ENCODE measurements at places on chromosomes 1 and 21. TPM values are rescaled to one million over a fixed set of nuclear protein-coding genes. Genes with fewer than 3 reads are reported as not detected.

The CYP4Z1 gene
- not detected for total RNA-seq

The KHDC4 gene
- total RNA-seq: 69.9 TPM

The DYNLT5 gene
- 1.6 TPM for total RNA-seq

GRCh38 chr1:199272628-199273086, 633.8 kb downstream of the PTPRC start:
- H3K4me1 ChIP-seq: peaks cover 11% of the 10 kb centered on the region
- H3K27ac ChIP-seq: no peak overlapping the region

- peaks cover 39% of the 10 kb centered on the region for H3K4me1 ChIP-seq
- no peaks in the 10 kb centered on the region for H3K27me3 ChIP-seq
- H3K4me3 ChIP-seq: no peak overlapping the region
- H3K36me3 ChIP-seq: no peaks in the 10 kb centered on the region
- DNase-seq: no peak
These were observed 38.2 kb downstream of the L1TD1 start for GRCh38 chr1:62232871-62233278.

- no peaks in the 10 kb centered on the region for H3K4me1 ChIP-seq
- no peaks in the 10 kb centered on the region for H3K36me3 ChIP-seq
- no peak overlapping the region for H3K27ac ChIP-seq
- no peak for DNase-seq
- H3K4me3 ChIP-seq: no peak overlapping the region
These were observed 948.4 kb downstream of the MRPL39 start for GRCh38 chr21:24658926-24659325.

- H3K27me3 ChIP-seq: no peaks in the 10 kb centered on the region
- H3K4me1 ChIP-seq: peaks cover 57% of the 10 kb centered on the region
- H3K27ac ChIP-seq: no peak overlapping the region
These were observed 31.6 kb downstream of the SMYD2 start for GRCh38 chr1:214312530-214313051.

GRCh38 chr1:219210067-219210466, 36.4 kb downstream of the LYPLAL1 start:
- H3K4me1 ChIP-seq: peaks cover 11% of the 10 kb centered on the region
- H3K27ac ChIP-seq: no peak overlapping the region
- peaks cover 3% of the 10 kb centered on the region for H3K36me3 ChIP-seq
- H3K4me3 ChIP-seq: no peak overlapping the region
- H3K27me3 ChIP-seq: no peaks in the 10 kb centered on the region

GRCh38 chr1:226549094-226549936, 751 bp downstream of the STUM start:
- no peak for DNase-seq
- H3K27ac ChIP-seq: no peak overlapping the region
- H3K4me1 ChIP-seq: peaks cover 12% of the 10 kb centered on the region
- H3K4me3 ChIP-seq: peak overlapping the region; percentile 65
- peaks cover 65% of the 10 kb centered on the region for H3K27me3 ChIP-seq

DNA sequence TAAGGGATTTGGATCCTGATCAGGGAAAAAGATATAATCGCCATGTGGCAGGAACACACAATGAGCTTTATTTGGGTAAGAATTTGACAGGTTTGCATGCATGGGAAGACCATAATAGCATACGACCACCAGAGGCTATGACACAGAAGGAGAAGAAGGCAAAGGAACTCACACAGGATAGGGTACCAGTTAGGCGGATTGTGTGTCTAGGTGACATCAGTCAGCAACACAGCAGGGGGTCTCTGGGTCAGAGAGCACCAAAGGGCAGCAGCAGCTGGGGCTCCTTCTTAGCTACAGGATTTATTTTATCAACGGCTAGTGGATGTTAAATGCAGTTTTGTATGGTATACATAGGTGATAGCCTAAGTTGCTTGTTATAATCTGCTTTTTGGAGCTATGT, 551.3 kb downstream of the KCNT2 start:
- no peak overlapping the region for H3K27ac ChIP-seq
- no peaks in the 10 kb centered on the region for H3K4me1 ChIP-seq
- H3K4me3 ChIP-seq: no peak overlapping the region
- H3K27me3 ChIP-seq: no peaks in the 10 kb centered on the region
- no peak for DNase-seq

Measured in neural crest cell (in vitro differentiated cells).